ENCODE measurements at places on chromosomes 3 and 15.

- DNase-seq, result no peak
Measured at GRCh38 chr3:160562952-160563351, 2.4 kb downstream of the KPNA4 start.

- DNase-seq, result no peak
Measured at GRCh38 chr3:50653937-50654595, 20.7 kb upstream of the DOCK3 start.

GRCh38 chr3:141289228-141289772, 57.7 kb downstream of the PXYLP1 start:
- no peak for DNase-seq

GRCh38 chr3:154161806-154162205, 40.6 kb downstream of the ARHGEF26 start:
- DNase-seq, result peak; percentile 7

DNA sequence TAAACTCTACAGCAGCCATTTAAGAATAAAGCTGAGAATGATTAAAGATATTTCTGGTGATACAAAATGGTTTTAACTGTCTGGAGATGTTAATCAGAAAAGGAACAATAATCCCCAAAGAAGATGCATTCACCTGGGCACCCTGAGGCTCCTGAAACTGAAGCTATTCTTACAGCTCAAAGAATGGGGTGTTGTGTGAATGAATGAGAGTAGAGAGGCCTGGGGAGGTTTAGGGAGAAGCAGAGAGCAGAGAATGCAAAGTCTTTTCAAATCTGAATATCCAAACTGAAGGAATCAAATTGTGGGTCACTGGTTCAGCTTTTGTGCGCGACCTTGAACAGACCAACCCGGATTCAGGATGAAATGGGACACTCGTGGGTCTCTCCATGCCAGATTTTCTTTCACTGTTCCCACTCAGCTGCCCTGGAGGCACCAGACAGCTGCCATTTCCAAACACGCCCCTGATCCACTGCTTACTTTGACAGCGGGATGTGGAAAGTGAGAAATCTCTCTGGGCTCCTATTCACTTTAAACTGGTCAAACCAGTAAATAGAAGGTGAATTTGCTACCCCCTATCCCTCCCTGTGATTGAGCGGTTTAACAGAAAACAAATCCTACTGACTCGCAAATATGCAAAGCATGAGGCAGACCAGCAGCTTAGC, 485.5 kb upstream of the THBS1 start:
- no peak for DNase-seq

DNA sequence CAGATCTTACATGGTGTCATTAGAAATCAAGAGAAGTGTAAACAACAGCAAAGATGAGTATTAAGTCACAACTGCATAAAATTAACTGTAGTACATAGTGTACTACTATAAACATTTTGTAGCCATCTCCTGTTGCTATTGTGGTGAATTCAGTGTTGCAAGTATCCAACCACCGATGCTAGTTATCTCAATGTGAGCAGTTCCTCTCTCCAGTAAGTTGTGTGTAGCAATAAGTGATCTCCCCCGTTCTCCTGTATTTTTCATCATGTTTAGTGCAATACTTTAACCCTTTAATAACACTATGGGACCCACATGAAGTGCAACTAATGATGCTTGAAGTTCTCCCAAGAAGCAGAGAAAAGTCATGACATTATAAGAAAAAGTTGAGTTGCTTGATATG, 264.7 kb upstream of the KCNH8 start:
- no peak for DNase-seq

DNA sequence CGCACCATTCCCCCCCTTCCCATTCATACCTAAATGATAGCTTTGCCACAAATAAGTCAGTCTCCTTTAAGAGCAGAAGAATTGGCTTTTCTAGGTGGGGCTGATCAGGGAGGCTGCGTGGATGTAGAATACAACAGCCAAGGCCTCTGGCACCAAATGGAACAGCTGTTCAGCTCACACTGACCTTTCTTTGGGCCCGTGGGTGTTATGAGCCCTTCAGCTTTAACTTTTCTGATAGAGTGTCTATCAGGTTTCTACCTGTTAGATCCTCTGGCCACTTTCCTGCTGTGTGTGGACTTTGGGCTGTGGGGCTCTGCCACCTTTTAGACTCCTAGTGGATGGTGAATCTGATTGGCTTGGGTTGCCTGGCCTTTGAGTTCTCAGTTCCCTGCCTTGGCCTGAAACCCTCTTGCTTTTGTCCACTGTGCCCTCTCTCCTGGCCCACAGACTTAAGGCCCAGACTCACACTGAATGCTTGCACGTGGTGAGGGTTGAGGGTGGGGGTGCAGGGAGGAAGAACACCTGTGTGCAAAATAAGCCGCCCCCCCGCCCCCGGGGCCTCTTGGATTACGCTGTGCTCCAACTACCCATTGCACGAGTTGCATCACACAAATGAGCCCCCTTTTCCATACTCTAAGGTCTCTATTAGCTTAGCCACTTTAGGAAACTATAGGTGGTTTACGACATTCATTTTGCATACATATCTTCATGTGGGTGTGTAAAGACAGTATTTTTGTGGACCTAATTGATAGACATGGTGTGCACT, 1.3 kb upstream of the RFX7 start:
- peak; percentile 44 for DNase-seq

DNA sequence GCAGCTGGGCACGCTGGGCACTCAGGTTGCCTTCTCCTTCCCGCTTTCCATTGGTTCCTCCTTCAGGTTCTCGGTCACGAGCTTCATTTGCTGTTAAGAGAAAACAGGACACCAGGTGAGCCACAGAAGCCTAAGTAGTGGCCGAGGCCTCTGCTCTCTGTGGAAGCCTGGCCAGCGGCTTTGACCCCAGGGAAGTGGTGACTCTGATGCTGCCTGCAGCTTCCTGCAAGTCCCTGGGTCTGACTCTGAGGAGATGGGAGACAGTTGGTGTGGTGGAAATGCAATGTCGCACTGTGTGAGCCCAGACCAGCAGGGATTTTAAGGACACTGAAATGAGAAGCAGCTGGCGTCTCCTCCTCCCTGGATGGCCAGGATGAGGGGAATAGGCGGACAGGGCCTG, 80.5 kb downstream of the SNRK start:
- DNase-seq, result no peak

GRCh38 chr15:100034191-100034590, 301.0 kb upstream of the LYSMD4 start:
- DNase-seq, result no peak

DNA sequence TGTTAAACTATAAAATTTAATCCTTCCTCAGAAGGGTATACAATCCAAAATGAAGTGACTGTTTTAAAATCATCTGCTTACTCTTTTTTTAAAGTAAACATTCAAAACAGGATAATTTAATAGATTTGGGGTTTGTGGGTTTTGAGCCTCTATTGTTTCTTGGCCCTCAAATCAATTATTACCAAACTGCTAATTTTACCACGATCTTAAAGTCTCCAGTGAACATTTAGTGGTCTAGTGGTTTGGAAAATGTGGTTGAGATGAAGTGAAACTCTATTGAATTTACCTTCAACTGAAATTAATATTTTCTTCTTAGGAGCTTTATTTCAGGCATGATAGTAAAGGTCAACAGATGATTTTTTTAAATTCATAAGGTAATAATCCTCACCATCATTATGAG, 11.2 kb upstream of the ATP11B start:
- DNase-seq, result no peak

DNA sequence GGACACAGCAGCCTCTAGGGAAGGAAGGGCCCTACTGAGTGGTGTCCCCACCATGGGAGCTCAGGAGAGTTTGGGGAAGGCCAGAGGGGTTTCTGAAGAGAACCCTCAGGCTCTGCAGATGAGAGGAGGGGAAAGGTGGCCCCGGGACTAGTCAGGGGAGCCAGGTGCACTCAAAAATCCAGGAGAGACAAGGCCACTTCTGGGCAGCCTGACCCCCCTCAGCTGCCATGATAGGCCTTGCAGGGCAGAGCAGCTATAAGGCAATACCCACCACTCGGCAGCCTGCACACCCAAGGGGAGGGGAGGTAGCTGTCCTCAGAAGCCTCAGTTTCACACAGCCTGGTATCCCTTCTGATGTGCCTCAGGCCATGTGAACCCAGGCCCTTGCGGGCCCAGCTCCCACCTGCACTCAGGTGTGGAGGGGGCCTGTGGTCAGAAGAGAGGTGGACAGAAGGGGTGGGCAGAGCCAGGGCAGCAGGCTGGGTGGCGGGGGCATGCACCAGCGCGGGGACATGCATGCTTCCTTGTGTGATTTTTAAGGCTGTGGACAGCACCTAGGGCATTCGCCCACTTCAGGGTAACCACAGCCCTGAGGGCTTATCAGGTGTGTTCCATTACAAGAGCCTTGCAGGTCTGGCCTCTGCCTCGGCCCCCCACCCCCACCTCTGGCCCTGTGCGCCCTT, 34.6 kb downstream of the SRPRB start:
- DNase-seq, result no peak

- no peak for DNase-seq
Measured at GRCh38 chr15:63985221-63986184, 60.8 kb downstream of the DAPK2 start.

- DNase-seq, result no peak
Measured at GRCh38 chr3:127629467-127630403, 750 bp downstream of the PODXL2 start.

DNA sequence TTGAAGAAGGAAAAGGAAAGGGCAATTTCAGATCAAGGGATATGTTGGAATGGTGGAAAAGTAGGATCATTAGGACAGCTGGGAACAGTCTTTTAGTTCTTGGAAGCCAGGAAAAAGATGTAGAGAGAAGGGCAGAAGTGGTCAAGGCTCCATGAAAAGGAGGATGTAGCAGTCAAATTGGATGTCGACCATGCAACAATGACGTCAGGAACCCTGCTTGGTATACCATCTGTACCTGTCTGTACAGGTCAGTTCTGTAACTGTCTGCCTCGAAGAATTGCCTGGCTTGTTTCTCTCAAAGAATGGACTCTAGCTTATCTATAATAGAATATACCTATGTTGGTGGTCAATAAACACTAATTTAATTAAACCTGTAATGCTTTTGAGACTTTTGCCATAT, 157.8 kb upstream of the SGO1 start:
- no peak for DNase-seq

- no peak for DNase-seq
Measured at GRCh38 chr3:157026091-157026490, 133.9 kb downstream of the CCNL1 start.

DNA sequence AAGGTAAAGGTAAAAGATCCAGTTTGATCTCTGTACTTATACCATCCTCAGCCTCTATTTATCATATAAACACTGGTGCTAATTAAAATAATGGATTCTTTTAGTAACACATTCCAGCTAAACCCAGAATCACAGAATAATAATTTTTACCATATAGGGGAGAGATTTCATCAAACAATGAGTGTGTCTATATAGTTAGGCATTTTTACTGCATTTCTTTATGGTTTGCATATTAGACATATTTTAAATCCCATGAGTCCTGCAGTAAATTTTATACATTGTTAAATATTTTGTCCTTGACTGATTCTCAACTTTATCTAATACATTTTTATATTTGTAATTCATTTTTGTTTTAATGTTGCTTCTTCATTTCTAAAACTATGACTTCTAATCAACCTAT, 323.7 kb upstream of the AGTR1 start:
- no peak for DNase-seq

DNA sequence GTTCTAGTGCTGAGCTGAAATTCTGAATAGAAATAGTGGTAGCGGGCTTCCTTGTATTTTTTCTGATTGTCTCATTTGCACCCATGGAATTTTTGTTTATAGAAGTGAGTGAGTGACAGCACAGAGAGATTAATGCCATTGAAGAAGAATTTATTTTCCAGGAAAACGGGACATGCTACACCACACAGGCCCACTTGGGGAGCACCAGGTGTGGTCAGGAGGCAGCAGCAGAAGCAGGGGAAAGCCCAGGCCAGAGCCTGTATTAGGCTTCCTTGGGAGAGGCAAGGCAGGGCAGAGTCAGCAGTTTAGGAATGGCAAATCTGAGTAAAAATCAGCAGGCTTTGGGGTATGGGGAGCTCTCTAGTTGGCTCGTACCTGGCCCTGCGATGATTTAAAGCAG, 88.4 kb upstream of the ATP11B start:
- no peak for DNase-seq

GRCh38 chr3:57094575-57094974, 34.1 kb downstream of the SPATA12 start:
- peak; percentile 31 for DNase-seq

- DNase-seq, result no peak
Measured at GRCh38 chr15:25242957-25243799, 195.6 kb downstream of the UBE3A start.

DNA sequence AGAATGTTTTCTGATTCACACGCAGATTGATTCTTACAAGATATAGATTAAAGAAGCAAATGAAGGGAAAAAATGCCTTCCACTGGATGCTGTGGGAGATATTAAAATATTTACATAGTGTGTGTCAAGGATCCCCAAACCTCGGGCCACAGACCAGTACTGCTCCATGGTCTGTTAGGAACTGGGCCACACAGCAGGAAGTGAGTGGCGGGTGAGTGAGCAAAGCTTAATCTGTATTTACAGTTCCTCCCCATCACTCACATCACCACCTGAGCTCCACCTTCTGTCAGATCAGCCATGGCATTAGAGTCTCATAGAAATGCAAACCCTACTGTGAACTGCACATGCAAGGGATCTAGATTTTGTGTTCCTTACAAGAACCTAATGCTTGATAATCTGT, 552.6 kb upstream of the GOLIM4 start:
- no peak for DNase-seq

DNA sequence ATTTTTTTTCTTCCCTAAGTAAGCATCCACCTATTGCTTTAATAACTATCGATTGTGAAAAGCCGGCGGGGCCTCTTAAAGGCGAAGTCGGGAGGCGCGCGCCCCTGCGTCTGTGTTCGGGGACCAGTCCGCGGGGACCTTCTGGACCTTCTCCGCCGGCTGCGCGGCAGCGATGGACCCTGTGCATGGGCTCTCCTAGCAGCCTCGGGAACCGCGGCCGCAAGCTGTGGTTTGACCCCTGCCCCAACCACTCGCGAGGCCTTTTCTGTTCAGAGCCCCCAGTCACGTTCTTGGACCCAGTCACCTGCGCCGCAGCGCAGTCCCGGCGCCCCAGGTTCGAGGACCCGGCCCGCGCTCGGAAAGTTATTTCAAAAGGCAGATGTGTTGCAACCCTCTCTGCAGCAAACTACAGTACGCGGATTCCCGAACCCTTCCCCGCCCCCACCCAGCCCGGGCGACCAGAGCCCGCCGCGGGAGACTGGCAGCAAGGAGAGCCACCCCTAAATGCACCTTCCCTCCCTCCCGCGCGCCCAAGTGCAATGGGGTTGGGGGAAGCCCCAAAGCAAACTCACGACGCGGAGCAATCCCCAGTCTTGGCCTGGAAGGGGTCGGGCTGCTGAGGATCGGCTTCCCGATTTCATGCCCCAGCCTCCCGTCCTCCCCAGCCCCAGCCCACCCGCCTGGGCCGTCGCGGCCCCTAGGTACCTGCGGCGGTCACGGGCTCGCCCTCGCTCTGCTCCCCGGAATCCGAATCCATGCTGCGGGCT, 684 bp downstream of the TNFAIP8L3 start:
- DNase-seq, result peak; percentile 51

Measured in iris pigment epithelial cell (primary cell).